ENCODE measurements at places on chromosomes 3 and 15.

- DNase-seq: no peak
Observed at GRCh38 chr15:63605816-63606215, 8.6 kb downstream of the FBXL22 start.

GRCh38 chr3:187274977-187275338 lies 16.6 kb downstream of the MASP1 start:
- no peak for DNase-seq

DNA sequence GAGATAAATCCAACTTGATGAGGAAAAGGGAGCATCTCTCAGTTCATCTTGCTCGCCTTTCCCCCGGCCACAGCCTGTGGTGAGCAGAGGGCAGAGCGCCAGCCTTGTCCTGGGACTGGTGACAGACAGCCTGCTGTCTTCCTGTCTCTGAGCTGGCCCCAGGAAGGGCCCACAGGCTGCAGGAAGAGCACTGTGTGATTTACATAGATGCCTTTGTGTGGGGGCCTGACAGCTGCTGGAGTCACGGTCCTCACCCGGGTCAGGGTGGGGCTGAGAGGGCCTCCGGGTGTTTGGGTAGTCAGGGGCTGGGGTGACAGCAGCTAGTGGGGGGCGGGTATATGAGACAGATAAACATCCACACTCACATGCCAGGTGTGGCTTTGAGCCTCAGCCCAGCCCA lies 29.3 kb downstream of the PLA2G4D start:
- no peak for DNase-seq

DNA sequence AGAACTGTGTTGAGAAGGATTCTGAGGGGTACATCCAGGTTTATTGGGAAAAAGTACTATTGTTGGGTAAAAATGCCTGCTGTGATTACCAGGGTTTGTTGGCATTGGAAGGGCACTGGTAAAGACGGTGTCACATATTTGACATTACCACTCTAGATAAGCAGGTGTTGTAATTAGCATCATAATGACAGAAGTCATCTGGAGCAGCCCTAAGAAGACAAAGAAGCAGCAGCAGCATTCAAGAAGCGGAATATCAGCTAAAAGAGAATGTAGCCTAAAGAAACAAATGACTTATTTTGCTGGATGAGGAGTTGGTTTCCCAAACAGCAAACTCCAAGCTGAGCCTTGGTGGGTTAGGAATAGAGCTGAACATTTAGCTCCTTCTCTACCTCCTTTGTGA lies 30.5 kb upstream of the ZFAND6 start:
- no peak for DNase-seq

DNA sequence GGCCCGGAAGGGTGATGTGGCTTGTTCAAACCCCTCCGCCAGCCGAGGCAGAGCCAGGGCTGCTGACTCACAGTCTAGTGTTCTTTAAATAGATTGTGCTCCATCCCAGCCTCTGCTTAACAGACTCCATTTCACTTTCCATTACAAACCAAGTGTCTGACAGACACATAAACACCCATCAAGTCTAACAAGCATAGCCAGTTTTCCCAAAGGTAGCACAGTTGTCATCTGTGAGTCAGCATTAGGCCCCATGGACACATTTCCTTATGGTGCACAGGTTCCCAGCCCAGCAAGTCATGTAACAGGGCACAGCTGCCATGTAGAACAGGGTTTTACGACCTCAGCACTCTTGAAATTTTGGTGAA lies 109.9 kb upstream of the RAP2B start:
- no peak for DNase-seq

- DNase-seq: no peak
Observed at GRCh38 chr3:385151-385550, 188.6 kb downstream of the CHL1 start.

DNA sequence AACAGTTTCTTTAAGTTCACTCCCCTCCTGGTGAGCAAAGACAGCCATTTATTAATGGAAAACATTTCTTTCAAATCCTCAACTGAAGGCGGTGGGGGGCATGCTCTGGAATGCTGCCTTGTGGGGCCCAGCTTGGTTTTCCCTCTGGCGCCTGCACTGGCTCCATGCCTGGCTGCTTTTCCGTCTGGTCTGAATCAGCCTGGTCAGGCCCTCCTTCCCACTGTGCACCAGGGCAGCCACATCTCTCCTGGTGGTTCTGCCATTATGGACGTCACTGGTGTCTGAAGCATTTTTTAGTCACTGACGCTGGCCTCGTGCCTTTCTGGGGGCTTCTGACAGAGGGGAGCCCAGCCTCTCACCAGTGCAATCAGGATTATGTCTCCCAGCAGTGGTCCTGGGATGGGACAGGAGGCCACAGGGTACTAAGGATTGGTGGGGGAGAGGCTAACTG lies 57.6 kb upstream of the APEH start:
- DNase-seq: no peak

GRCh38 chr3:23740517-23740965 lies 65.2 kb upstream of the UBE2E1 start:
- DNase-seq: no peak

GRCh38 chr15:50209809-50210208 lies 27.8 kb downstream of the SLC27A2 start:
- DNase-seq: no peak

DNA sequence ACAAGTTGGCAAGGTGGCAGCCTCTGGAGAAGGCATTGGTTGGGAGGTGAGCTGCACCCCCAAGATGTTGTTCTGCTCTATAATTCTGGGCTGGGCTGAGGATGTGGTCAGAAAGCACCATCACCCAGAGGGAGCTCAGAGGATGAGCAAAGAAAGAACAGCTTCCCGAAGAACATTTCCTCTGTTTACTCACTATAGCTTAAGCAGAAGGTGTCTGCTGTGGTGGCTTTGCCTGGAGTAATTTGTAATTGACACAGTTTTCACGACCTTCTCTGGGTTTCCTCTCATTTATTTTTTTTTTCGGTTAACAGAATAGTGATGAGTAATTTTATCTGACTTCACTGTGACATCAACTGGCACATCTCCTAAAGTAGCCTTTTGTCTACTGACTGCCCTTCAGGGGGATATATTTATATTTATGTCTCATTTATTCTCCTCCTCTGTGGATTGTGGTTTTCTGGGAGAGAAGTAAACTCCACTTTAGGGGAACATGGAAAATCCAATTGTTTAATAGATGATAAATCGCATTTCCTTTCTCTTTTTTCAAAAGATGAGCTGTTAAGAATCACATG lies 49.5 kb upstream of the ABHD17C start:
- no peak for DNase-seq

GRCh38 chr15:39084674-39085530 lies 496.0 kb upstream of the THBS1 start:
- DNase-seq: peak; percentile 1

- no peak for DNase-seq
Observed at GRCh38 chr15:88124199-88124598, 132.3 kb downstream of the NTRK3 start.

GRCh38 chr3:46549989-46550388 lies 16.1 kb downstream of the LRRC2 start:
- no peak for DNase-seq

- no peak for DNase-seq
Observed at GRCh38 chr3:16033889-16034687, 140.4 kb upstream of the GALNT15 start.

GRCh38 chr15:25773248-25773647 lies 89.9 kb downstream of the ATP10A start:
- no peak for DNase-seq

- no peak for DNase-seq
Observed at GRCh38 chr3:171522651-171523050, 62.4 kb upstream of the TNIK start.

- DNase-seq: no peak
Observed at GRCh38 chr3:42756681-42757213, 16.3 kb downstream of the CCDC13 start.

DNA sequence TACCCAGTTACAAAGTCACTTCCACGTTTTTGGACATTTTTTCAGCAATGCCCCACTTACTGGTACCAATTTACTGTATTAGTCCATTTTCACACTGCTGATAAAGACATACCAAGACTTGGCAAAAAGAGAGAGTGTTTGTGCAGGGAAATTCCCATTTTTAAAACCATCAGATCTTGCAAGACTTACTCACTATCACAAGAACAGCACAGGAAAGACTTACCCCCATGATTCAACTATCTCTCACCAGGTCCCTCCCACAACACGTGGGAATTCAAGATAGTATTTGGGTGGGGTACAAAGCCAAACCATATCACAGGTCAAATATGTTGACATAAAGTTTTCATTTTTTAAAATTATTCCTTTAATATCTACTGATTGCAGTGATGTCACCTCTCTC lies 16.2 kb upstream of the ABI3BP start:
- no peak for DNase-seq

DNA sequence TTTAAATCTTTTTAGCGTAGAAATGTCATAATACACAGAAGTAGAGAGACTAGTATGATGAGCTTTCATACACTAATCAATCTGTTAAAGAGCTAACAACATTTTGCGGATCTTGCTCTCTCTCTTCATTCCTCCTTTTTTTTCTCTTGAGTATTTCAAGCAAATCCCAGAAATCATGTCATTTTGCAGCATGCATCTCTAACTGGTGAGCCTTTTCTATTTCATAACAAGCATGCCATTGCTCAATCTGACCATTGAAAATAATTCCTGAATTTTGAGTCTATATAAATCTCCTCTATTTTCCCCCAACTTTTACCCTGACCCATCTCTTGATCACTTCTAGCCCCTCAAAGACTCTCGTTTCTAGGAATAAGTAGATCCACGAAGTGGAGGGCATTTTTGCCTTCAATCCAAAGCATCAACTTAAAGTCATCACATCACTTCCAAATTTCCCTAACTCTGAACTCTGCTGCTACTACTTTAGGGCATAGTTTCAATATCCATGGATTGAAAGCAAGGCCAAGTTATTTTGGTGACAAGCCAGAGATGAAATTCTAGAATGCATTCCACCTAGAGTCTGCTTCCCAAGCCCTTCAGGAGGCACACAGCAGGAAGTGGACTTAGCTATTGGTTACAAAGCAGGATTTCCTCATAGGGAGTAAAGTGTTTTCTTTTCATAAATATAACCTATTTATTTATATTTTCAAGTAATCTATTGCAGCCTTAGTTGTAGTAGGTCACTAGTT lies 253.5 kb upstream of the ZPLD1 start:
- no peak for DNase-seq

DNA sequence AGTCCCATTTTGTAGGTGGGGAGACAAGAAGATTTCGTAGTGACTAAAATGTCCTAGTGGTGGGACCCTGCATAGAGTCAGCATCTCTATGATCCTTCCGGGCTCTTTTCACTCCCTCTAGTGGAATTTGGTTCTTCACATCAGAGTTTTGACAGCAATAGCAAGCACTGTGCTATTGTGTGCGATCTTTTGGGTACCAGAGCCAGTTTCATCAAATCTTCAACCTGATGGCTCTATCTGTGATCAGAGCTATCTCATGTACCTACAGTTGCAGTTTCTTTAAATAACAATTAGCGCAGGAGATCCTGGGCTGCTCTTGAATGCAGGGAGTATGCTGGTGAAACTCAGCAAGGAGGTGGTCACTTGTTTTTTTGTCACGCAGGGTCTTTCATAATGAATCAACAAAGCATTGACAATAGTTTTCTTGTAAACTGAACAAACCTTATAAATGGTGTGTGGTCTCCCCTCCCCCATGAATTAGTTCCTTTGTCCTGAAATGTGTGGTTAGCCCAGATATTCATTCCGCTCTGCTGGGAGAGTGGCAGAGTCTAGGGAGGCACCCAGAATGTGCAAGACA lies 257.2 kb upstream of the SOX2 start:
- no peak for DNase-seq

DNA sequence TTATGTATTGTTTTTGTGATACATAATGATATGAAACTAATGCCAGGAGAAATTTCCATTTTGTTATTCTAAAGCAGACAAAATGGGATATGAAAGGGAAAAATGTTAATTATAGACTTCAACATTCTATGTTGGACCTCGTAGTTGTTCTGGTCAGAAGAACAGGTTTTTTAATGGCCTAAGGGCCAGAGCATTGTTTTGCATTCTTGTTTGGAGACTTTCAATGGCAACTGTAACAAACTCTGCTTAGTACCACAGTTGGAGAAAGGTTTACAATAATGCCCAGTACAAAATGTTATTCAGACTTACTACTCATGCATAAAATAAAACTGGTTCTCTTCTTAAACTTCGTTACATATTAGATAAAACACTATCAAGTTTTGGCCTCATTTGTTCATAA lies 12.2 kb downstream of the PPARG start:
- DNase-seq: no peak

DNA sequence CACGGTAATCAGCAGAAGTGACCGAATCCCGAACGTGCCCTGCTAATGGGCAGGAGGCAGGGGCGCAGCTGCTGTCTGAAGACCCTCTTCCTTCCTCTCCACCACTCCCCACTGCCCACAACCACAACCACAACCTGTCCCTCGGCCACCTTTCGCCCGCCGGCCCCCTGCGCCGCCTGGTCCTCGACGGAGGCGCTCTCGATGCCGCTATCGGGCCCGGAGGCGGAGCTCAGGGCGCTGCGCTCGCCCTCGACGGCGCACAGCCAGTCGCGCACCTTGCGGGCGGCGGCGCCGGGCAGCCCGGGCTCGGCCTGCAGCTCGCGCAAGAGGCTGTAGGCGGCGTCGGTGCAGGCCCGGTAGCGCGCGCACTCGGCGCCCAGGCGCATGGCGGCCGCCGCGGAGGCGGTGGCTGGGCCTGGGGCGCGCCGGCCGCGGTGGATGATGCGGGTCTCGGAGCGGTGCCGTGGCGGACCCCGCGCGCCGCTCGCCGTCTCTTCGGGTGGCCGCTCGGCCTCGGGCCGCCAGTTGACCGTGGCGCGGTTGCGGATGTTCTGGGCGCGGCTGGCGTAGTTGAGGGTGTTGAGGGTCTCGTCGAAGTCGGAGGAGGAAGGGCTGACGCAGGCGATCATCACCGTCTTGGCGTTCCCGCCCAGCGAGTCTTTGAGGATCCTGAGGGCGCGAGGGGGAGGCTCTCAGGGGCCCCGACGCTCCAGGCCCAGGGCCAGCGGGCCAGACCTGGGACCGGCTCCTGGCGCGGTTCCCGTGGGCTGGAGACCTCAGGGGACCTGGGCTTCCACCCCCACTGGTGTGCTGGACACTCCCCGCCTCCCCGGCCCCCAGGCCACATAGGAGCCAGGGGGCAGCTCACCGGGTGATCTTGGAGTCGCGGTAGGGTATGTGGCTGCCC lies 6.9 kb downstream of the KIF7 start:
- no peak for DNase-seq

DNA sequence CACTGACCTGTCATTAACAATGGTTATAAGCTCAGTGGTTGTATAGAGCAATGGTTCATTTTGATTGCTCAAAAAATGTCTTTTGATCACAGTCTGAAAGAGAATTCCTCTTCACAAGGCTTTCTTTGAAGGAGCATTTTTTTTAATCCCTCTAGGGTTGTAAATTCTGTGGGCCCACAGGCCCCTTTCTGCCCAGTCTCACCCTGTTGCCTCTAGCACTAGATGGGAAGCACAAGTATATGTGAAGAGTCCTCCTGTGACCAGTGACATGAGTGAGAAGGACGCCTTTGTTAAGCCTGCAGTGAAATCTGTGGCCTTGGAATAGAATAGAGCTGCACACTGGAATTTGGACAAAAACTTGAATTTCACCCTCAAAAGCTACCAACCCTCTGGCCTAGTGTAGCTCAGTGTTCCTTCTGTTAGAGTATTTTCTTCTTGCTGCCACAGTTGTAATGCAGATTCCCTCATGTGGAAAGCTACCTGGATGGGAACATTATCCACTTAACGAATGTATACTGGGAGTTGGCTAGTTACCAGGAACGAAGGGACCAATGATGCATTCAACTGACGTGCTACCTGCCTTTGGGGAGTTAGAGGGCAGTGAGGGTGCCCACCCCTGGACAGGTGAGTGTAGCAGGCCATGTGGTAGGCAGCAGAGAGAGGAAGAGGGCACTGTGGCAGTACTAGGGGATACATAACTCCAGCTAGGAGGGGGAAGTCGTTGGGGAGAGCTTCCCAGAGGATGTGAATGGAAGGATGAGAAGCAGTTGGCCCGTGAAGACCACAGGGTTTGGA lies 28.3 kb upstream of the RYR3 start:
- DNase-seq: no peak

GRCh38 chr3:101932326-101933068 lies 83.2 kb downstream of the NFKBIZ start:
- no peak for DNase-seq

All from NCI-H1092 treated with DMSO at 0.1 percent for 48 hours (cell line).